Effector memory CD4-positive, alpha-beta T cell (primary cell): ENCODE measurements at places on chromosomes 2 and 18.

DNA sequence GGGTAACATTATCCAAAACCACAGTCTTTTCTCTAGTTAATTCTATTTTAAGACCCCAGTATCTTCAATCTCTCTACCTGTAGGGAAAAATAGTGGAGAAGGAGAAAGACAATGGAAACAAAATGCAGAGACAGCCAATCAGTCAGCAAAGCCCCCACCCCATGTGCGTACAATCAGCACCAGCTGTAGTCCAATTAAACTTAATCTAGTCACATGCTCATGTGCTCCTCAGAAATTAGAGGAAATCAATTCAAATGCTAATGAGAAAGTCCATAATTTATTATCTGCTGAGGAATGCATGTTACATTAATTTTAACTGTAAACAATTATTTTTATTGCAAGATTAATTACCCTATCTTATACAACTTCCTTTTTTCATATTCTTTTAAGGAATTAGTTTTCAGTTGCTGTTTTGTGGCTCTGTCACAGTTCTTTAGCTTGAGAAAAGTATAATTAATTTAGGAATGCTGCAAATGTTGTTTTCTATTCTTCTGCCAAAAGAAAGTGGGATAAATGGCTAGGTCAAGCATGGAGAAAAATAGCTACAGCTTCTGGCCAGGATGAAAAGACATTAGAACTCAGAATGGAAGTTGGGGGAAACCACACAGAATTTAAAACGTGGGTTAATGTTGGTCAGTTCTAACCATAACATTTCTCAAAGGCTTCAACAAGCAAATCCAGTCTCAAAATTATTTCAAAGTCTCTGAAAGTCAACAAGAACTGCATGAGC is 232.4 kb upstream of the HNRNPA3 start:
- no peak for DNase-seq

DNA sequence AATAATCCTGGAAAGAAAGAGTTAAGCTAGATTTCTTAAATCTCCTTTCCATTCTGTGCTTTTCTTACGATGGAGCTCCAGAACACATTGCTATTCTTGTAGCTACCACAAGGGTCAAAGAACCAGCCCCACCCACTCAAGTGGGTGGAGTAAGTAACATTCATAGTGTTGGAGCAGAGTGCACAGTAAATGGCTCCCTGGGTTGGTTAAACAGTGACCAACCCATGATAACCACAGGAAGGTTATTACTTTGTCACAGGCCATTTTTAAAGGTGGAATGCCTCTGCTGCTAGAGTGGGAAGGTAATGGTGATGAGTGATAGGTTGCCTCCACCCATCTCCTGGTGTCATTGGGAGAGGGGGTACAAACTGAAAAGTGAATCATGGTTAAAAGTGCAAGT is 13.9 kb downstream of the ARPC2 start:
- DNase-seq: no peak

DNA sequence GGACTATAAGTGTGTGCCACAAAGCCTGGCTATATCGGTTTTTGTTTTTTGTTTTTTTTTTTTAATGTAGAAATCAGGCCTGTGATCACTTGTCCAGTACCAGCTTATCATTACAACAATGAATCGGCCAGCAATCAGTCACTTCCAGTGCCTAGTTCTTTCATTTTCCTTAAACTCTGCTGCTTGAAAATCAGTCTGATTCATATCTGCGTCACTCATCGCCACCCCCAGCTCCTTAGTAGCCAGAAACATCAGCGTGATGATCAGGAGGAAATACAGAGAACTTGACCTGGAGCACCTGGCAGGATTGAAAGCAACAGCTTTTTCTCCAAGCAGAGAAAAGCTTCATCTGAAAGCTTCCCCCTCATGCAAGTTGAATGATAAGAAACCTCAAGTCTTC is 75.4 kb downstream of the SPTBN1 start:
- no peak for DNase-seq

- DNase-seq: no peak
These were observed 49.9 kb downstream of the CXCR4 start for GRCh38 chr2:136067897-136068580.

DNA sequence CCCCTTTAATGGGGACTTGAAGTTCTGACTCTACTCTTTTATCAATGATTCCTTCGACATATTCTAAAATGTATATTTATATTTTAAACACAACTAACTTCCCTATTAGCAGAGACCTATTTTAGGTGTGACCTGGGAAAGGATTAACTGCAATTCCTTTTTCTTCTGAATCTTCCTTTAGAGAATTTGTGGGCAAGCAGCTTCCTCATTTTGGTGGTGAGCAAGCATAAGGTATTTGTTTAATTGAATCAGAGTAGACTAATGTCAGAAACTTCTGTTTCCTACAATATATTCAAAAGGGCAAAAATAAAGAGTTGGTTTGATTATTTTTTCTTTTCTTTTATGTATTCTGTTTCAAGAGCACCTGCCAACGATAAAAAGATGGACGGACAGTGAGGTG is 237.0 kb downstream of the IKZF2 start:
- no peak for DNase-seq

DNA sequence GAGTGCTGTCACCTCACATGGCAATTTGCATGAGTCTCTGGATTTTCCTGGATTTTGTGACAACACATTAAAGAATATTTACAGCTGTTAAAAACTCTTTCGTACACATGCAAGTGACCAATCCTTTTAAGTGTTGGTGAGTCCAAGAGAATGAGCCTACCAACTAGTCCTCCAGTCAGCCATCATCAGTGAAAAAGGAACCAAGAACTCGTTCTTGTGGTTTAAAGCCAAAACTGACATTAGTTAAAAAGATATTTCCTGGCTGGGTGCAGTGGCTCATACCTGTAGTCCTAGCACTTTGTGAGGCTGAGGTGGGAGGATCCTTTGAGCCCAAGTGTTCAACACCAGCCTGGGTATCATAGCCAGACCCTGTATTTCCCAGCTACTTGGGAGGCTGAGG is 215.4 kb upstream of the ITGA4 start:
- DNase-seq: no peak

- no peak for DNase-seq
These were observed 186.8 kb upstream of the CTAGE1 start for GRCh38 chr18:22604390-22604985.

- no peak for DNase-seq
These were observed 251.6 kb upstream of the NCKAP5 start for GRCh38 chr2:133819906-133820305.

GRCh38 chr2:210195101-210195852 is 24.1 kb upstream of the KANSL1L start:
- DNase-seq: no peak

DNA sequence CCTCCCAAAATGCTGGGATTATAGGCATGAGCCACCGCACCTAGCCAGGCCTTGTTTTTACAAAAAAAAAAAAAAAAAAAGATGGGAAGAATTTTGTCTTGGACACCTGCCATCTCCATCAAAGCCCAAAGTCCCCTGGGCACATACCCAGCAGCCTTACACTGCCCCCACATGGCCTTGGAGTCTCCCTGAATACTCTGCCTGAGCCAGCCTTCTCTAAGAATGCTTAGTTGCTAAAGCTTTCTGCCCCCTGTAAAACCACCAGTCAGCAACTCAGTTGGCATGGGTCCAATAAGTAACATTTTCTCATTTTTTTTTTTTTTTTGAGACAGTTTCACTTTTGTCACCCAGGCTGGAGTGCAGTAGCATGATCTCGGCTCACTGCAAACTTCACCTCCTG is 40.6 kb downstream of the SPC25 start:
- no peak for DNase-seq

DNA sequence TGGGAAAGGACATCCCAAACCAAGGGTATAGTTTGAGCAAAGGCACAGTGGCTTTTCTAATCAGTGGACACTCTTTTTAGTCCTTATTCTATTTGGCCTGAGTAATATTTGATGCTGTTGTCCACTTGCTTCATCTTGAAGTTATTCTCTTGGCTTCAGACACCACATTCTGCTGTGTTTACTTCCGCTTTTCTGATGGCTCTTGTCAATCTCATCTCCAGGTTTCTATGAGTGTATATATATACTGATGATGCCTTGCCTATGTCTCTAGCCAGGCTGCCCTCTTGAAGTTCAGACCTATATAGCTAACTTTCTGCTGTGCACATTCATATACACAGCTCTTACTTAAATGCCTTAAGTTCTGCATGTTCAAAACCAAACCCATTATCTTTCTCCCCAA is 83.1 kb downstream of the EFEMP1 start:
- DNase-seq: no peak

GRCh38 chr2:169877398-169877797 is 50.1 kb downstream of the UBR3 start:
- no peak for DNase-seq

- DNase-seq: no peak
These were observed 222.8 kb upstream of the CDH7 start for GRCh38 chr18:65527879-65528633.

GRCh38 chr18:58859907-58860306 is 4.8 kb upstream of the ZNF532 start:
- DNase-seq: no peak

- DNase-seq: no peak
These were observed 9.0 kb upstream of the EFR3B start for GRCh38 chr2:25032901-25033300.

DNA sequence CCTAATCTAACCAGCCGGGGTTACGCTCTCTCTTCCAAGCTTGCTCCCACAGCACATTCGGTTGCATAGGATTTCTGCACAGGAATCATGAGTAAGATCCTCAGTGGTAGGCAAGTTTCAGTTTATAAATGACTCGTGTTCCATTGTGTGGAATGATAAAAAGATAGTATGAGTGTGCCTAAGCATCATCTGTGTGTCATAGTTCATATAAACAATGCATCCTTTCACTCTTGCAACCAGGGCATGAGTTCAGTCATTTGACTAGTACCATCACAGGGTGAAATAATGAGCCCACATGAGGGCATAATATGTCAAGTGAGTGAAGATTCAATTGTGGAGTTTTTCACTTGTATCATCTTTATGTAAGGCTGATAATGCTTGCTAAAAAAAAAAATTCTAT is 417.1 kb upstream of the CDH2 start:
- no peak for DNase-seq

GRCh38 chr2:19456705-19457309 is 98.4 kb upstream of the OSR1 start:
- no peak for DNase-seq

DNA sequence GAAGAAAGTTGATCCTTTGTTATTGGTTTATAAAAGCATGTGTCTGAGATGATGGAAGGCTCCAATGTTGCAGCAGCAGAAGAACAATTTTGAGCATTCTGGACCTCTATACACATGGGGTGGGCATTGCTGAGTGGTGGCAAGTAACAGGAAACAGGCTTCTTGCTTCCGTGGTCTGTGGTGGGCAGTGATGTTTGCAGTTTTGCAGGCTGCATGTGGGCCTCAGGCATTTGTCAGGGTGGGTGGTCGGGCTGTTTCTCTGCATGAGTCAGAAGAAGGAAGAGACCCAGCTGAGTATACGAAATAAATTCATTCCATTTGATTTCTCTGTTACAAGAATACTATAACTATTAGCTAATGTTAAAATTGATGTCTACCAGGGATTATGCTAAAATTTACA is 239.5 kb upstream of the COL3A1 start:
- no peak for DNase-seq

GRCh38 chr2:109479804-109480203 is 134.0 kb downstream of the SEPTIN10 start:
- no peak for DNase-seq

DNA sequence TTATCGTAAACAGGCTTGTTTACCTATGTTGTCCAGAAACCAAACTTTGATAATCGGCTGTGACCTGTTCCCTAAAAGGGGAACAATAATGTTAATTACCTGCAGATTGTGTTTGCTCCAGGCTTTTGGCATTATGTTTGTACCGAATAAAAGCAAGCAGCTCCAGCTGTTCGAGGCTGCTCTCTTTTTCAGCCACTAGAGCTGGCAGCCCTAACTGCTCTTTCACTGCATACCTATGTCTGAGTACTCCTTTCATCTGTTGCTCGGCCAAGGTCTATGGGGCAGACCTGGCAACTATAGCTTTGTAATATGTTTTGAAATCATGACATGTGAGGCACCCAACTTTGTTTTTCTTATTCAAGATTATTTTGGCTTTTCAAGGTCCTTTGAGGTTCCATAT is 77.8 kb upstream of the EHBP1 start:
- DNase-seq: no peak

- no peak for DNase-seq
These were observed 43.8 kb upstream of the PEX13 start for GRCh38 chr2:60973705-60974104.

- DNase-seq: no peak
These were observed 108.3 kb downstream of the ARL4C start for GRCh38 chr2:234388591-234388990.

DNA sequence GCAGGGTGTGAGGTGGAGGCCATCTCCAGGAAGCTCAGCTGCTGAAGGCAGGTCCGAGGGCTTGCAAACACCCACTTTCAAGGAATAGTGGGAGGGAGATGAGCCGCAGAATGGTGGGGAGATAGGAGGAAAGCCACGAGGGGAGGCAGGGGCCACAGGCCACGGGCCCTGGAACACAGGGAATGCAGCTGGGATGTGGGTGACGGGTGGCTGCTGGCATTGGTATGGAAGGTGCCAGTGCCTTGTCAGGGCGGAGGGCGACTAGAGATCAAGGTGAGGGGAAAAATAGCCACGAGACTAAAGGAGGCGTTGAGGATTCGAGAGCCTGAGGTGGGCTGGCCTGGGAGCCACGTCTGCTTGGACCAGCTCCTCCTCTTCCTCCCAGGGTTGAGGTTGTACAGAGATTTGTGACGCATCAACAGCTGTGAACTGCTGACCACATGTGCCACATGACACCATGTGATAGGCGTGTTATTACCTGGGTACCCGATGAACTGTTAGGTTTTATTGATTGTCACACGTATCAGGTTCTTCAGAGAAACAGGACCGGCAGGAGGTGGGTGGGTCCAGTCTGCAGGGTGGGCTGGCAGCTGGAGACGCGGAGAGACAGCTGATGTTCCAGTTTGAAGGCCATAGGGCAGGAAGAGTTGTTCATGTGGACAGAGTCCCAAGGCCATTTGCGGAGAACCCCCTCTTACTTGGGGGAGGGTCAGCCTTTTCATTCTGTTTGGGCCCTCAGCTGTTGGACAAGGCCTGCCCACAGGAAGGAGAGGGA is 9.9 kb downstream of the IMPA2 start:
- DNase-seq: no peak

- DNase-seq: no peak
These were observed 16.6 kb upstream of the STK17B start for GRCh38 chr2:196187898-196188458.

DNA sequence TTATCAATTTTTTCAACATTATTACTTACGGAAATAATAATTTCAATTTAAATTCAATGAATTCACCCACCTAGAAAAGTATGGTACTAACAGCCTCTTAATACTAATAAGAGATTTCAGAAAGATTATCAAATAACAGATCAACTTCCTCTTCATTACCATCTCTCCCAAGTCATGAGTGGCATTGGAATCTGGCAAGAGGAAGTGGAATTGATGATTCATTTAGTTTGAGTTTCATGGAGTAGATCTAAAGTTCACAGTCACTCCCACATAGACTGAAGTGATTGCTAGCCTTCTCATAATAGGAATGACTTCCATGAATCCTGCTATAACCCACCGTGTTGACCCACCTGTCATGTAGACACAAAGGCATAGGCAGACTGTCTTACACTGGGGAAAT is 77.7 kb upstream of the WDR75 start:
- no peak for DNase-seq

GRCh38 chr18:36078751-36079529 is 11.6 kb upstream of the RPRD1A start:
- no peak for DNase-seq

GRCh38 chr2:100818606-100819369 is 1.2 kb upstream of the NPAS2 start:
- no peak for DNase-seq

- no peak for DNase-seq
These were observed 21.6 kb upstream of the RPRD1A start for GRCh38 chr18:36089001-36089400.

- no peak for DNase-seq
These were observed 11.7 kb downstream of the ZNF385B start for GRCh38 chr2:179849719-179850118.
